Amniotic epithelial cell (primary cell): ENCODE measurements at places on chromosomes 4 and X.

DNA sequence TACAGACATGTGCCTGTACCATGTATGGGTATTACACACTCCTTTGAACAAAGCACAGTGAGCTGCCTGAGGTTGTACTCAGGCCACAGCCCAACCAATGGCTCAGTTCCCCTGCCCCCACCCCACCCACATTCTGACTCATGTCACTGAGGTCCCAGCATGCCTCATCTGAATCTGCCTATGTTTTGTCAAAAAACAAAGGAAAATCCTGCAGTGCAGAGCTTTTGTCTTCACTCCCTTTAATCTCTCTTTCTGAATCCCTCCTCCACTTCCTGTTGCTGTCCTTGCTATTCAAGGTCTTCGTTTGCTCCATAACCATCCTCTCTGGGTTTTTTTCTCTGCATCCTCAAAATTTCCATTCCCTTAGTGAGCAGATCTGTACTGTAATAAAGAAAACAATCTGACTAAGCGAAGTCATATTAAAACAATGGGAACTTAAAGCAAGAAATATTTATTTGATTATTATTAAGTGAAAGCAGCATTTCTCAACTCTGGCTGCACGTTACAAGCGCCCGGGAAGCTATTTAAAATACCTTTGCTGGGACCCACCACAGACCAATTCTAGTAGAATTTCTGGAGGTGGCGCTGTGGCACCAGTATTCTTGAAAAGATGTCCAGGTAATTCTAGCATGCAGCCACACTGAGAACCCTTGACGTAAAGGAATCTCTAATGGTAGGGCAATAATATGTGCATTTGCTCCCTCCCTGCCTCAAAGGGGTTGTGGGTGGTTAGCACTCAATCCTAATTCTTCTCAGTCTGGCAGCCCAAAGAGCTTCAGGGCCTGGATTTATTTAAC, 8.7 kb downstream of the GUCY2F start:
- DNase-seq = peak; percentile 27

- DNase-seq = no peak
Observed at GRCh38 chr4:47945930-47946726, 31.7 kb upstream of the NFXL1 start.

- DNase-seq = peak; percentile 21
Observed at GRCh38 chr4:139735381-139736273, 70.0 kb downstream of the MGST2 start.

DNA sequence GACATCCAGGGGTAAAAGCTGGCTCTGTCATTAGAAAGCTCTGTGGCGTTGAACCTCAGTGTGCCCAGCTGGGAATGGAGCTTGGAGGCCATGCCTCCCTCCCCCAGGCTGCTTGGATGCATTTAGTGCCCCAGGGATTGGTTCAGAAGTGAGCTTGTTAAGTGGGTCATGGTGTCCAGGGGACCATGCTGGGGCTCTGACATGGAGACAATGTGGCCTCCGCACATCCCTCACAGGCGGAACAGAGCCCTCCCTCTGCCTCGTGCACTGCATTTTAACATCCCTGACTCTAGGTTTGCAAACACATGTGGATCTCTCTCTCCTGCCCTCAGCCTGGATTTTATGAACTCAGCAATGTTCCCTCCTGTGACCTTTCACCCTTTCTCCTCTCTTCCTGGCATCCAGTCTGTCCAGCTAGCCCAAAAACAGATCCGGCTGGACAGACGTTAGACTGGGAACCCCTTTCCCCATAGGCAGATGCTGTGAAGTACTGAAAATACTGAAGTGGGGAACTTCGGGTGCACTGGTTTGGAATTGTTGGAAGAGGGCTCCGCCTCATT, 81.5 kb downstream of the SORCS2 start:
- DNase-seq = no peak

DNA sequence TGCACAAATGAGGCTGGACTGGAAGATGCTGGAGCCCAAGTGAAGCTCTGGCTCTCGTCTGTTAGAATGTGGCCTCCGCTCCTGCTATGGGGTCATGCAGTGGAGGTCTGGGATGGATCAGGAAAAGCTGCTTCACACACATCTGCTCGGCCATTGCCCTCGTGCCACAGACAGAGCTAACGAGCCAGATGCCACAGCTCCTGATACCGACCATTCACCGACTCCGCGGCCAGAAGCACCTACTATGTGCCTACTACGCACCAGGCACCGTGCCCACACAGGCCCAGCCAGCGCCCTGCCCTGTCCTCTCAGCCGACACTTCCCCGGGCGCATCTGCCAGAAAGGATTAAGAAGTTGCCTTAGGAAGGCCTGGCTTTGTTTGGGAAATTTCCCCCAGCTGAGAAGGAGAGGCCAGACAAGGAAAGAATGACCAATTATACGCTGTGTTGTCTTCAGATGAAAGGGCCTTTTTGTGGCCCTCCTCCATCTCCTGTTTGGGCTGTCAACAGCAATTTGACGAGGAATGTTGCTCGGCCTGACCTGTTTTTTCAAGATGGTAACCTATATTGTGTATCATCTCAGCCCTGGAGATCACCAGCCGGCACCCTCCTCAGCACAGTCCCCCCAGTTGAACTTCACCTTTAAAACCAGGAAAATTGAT, 34.3 kb downstream of the HMX1 start:
- DNase-seq = no peak
